ENCODE measurements at places on chromosomes 4 and X.

DNA sequence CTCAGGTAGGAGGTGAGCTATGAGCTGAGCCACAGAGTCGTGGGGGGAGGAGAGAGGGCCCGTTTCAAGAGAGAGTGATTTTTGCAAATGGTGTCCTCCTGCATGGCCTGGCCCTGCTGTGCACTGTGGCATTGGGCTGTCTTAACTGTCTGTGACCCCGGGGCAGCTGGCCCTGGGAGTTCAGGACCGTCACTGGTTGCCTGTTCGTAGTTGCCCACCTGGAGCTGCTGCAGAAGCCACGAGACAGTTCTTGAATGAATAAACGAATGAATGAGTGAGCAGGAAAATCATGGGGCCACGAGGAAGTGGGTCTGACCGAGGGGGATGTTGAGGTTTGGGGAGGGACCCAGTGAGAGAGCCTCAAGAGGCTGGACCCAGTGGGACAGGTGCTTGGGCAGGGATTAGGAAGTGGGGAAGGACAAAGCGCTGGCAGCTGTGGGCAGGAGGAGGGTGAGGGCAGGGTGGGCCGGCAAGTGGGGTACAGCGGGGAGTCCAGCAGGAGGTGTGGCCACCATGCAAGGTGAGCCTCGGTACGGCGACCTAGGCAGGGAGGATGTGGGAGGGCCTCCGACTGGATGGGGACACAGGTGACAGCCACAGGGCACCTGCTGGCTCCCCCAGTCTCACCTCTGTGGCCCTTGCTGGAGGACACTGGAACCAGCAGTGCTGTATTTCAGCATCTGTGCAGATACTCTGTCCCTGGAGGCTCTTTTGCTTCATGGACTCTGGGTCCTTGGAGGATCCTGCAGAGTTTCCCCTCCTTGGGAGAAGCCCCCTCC, 10.2 kb downstream of the RGS12 start:
- peak; percentile 72 for DNase-seq

DNA sequence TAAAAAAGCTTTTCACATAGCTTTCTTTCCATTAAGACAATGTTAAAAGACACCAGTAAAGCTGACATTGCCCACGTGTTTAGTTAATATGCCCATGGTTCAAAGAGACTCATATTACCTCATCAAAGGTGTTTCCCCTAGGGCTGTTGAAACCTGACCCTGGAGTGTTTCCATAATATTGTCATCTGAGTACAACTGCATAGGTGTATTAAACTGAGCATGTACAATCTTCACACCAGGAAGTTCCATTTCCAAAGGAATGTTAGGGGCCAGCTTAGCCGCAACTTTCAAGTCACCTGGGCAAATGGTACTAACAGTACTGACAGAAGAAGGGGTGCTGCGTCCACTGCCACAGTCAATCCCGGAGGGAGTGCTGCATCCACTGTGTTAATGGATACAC, 27.1 kb downstream of the PDLIM3 start:
- no peak for DNase-seq

GRCh38 chr4:88605736-88606135, 13.5 kb downstream of the HERC3 start:
- no peak for DNase-seq

- no peak for DNase-seq
Measured at GRCh38 chrX:87397103-87397886, 120.3 kb upstream of the KLHL4 start.

DNA sequence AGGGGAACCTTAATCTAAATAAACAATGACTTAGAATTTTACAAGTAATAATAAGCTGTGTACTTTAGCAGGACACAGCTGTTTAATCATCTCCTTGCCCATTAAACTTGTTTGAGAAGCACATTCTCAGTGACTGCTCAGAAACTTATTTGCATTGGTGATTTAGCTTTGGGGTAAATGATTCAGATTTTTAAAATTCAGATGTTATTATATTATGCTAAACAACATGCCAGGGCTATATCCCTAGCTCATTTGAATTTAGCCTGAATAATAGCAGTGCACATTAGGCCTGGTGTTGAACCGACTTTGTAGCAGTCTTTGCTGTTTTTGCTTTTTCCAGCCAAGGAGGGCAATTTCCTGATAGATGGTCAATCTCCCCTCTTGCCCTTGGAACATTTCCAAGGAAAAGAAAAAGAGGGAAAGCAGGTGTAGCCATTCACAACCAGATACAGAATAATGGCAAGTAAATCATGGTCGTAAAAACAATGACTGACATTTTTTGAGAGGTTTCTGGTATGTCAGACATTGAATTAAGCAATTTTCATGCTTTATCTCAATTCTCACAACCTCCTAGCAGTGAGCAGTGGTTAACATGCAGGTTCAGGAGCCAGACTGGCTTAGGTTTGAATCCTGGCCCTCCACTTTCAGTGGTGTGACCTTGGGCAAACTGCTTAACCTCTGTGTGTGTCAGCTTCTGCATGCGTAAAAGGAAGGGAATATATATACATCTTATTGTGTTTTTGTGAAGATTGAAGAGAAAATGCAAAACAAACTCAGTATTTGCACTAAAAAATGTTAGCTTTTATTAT, 16.8 kb downstream of the ARHGEF38 start:
- no peak for DNase-seq

DNA sequence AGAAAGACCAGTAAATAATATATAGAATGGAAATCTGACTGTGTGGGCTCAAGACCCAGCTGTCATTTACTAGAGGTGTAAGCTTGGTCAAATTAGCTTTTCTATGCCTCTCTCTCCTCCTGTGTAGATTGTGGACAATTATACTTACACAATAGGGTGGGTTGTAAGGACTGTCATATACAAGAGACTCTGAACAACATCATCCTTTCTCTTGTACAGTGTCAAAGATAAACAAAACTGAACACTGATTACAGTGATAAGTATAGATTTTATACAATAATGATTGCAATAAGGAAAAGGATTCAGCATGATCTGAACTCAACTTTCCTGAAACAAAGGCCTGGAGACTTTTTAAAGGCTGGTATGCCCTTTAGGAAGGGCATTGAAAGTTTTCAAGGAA, 429.2 kb upstream of the HS3ST1 start:
- DNase-seq = no peak

DNA sequence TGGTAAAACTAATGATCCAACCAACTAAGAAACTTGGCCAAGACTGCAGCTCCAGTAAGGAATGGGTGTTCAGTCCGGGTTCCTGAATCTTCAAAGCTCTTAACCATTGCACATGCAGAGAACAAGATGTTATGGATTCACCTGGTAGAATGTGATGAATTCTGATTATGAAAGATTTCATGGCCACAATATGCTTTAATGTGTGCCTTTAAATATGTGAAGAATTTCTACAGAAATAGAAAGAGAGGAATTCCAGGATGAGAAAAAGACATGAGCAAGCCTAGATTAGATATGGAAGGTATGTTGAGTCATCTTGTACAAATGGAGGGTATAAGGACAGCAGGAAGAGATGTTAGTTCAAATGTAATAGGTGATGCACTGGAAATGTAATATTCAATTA, 472.2 kb upstream of the TENM3 start:
- no peak for DNase-seq

DNA sequence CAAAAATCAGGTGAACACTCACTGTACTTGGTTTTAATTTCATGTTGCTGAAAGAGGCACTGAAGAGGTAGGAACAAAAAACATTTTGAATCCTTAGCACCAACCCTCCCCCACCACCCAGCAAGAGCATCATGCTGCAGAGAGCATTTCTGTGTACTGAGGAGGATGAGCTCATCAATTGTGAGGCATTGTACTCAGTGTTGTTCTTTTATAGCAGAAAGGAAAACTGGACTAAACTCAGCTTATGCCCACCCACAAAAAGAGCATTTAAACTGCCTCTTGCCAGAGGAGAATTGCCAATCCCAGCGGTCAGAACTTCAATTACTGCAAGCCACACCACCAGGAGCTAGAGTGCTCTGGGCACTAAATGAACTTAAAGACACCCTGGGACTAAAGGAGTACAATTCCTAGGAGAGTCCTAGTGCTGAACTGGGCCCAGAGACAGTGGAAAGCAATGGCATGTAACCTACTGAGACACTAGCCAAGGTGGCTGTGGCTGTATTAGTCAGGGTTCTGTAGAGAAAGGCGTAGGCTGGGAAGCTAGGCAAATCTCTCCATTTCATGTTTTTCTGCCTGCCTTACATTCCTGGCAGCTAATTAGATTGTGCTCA, 280.7 kb upstream of the KLHL4 start:
- no peak for DNase-seq

DNA sequence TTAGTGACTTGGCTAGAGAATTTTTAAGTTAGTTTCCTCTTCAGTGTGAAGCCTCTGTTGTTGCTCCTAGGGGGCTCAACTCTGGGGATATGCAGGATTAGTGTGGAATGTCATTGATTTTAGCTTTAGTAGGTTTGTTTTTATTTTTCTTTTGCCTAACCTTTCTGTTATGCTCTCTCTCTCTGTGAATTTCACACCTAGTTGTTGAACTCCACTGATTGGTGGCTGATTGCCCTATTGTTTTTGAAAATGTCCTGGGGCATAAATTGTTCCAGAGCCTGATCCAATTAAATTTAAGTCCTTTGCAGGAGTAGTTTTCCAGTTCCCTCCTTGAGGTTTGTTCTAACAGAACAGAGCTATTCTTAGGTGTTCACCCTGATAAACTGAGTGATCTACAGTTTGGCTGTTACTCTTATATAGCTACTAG, 393.3 kb upstream of the CTSO start:
- DNase-seq = no peak

DNA sequence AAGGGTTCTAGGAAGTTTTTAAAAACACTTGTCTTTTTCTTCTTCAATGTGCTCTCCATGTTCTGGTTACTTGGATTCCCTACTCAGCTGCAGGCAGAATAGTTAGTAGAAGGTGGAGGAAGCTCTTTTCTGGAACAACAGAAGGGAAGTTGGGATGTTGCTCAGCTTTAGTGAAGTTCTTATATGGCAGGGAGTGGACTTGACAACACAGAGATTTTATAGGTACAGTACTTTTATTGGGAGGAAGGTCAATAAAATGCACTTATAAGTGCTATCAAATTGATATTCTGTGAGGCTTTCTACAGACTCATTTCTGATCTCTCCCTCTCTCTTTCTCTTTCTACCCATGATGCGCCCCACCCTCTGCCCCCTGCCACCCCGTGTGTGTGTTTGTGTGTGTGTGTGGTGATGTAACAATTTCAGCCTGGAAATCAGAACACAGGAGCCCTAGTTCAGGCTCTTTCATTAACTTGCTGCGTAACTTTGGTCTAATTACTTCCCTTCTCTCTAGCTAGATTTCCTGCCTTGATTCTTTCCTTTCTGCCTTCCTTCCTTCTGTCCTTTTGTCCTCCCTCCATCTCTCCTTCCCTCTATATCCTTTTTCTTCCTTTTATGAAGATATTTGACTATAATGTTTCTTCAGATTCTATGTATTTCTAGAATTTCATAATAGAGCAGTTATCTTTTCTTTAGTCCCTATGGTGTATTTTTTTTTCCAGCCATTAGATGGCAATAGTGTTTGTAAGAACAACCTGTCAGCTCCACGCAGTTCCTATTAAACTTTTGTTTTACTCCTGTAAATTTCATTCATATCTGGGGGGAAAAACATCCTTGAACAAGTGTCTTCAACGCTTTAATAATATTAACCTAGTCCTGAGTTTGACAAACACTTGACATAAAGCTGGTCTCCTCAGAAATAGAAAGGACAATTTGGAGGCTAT, 37.1 kb downstream of the HEPH start:
- no peak for DNase-seq

DNA sequence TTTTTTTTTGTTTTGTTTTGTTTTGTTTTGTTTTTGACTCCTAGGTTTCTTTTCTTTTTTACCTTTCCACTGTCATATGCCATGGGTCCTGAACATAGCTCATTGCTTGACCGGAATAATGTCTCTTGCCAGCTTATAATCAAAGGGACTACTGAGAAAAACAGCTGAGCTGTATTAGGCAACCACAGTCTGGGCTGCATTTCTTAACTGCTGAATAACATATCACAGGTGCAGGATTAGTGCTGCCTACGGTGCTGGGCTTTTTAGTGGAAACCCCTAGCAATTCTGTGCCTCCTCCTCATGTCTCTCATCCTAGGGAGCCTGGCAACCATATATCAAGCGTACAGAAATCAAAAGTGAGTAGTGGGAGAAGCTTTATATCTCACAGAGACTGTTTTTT, 333.5 kb downstream of the BMPR1B start:
- DNase-seq = no peak

DNA sequence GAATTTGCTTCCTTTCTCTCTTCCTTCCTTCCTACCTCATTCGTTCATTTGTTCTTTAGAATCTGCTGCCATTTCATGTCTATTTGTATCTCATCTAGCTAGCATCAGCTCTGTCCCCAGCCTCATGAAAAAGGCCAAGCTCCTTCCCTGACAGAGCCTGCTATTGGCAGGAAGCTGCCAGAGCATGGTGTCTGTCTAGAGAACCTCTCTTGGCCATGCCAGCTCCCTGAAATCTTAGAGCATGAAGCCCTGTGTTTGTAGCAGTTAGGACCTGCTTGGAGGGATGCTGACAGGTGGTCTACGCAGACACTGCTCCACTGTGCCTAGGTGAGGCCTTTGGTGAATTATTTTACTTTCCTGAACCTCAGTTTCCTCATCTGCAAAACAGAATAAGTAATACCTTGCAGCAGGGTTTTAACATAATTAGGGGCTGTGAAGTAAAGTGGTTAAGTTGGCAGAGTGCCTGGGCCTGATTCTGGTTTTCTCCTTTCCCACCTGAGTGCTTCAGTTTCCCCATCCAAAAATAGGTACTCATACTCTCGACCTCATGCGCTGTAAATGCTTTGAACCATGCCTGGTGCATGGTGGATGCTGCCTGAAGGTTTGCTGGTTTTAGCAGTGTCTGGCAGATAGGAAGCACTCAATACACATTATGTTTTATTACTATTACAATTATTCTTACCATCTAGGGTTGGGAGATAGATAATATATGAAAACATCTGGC, 4.7 kb downstream of the PTTG2 start:
- DNase-seq = no peak

DNA sequence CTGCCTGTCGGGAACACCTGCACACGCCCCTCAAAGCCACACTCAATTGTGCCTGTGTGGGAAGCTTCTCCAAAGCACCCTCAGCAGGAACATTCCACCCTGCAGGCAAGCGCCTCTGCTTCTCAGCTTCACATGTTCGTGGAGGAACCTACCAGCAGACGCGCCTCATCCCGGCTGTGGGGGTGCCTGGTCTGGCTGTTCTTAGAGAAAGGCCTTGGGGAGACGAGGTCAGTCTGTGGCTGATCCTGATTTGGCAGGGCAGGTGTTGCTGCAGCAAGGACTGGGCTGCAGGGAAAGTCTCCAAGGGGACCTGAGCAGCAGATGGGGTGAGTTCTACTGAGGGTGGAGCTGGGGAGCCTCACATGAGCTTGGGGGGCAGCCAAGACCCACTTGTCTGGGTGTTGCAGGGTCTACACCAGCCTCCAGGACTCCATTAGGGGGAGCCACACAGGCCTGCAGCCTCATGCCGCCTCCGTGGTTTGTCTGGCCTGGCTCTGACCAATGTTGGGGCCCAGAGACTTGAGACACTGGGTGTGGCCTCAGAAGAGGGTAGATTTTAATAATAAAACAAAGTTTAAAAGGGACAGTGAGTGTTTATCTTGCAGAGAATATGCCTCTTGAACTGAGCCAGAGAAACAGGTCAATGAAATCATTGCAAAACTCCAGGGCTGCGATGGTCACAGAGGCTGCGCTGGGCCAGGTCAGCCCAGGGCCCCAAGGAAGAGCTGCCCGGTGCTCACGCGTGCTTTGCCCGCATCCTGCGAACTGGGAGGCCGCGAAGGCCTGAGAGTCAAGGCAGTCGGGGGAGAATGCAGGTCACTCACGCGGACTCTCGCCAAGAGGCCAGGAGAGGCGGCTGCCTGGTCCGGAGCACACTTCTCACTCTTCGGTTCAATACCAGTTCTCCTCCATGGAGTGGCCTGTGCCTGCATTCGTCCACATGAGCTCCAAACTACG, 21.1 kb downstream of the RNF212 start:
- no peak for DNase-seq
